ENCODE measurements at places on chromosomes 16 and 17.

GRCh38 chr17:72792771-72793170 lies 299.7 kb downstream of the SLC39A11 start:
- DNase-seq, result no peak
- H3K27ac ChIP-seq, result no peak overlapping the region
- H3K4me1 ChIP-seq, result no peaks in the 10 kb centered on the region
- H3K36me3 ChIP-seq, result no peaks in the 10 kb centered on the region
- no peak overlapping the region for H3K4me3 ChIP-seq
- no peaks in the 10 kb centered on the region for H3K27me3 ChIP-seq

DNA sequence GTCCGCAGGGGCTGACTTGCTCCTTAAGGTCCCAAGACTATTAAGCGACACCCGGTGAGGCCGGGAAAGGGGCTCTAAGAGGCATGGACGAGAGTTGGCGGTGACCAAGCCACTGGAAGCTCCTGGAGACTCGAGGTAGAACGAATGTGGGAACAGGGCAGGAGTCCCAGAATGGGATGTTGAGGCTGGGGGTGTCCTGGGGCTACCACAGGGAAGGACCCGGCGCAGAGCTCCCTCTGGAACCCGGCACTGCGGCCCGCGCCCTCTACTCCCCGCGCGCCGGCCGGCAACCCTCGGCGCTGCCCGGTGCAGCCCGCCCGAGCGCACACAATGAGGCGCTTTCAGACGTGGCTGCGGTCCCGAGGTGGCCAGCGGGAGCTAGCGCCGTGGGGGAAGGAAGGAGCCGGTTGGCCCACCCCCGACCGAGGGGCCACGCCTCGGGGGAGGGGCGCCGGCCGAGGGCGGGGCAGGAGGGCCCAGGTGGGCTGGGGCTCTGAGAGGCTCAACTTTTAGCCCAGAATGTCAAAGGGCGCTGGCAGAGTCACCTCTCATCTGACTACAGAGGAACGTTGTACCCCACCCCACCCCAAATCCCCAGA lies at the start of gene CHST6:
Gene CHST6, minus strand, starts transcription at position 366 of the 599 bp plus-strand sequence. CDS start 15,613 bp downstream, outside the sequence.
- DNase-seq, result no peak
- H3K4me1 ChIP-seq, result peaks cover 12% of the 10 kb centered on the region
- no peak within 1 kb of the TSS for H3K27ac ChIP-seq
- peak within 1 kb of the TSS; percentile 40 for H3K4me3 ChIP-seq

- no peak overlapping the region for H3K4me3 ChIP-seq
- H3K27me3 ChIP-seq, result no peaks in the 10 kb centered on the region
- no peak for DNase-seq
- no peaks in the 10 kb centered on the region for H3K36me3 ChIP-seq
Measured at GRCh38 chr16:22938647-22939046, 124.7 kb downstream of the HS3ST2 start.

DNA sequence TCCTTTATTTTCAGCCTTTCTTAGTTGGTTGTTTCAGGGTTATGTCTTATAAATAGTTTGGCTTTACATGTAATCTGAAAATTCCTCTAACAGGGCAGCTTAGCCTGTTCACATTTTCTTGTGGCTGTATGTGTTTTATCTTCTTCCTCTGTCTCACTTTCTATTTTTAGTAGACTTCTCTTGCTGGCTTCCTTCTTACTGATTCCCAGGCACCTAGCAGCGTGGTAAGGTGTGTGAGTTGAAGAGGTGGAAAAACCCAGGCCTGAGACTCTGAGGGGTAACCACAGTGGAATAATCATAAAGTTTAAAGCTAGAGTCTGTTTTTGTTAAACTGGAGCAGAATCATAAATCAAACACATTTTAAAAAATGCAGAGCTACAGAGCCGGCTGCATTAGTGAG lies 190.9 kb downstream of the LGALS9B start:
- no peaks in the 10 kb centered on the region for H3K36me3 ChIP-seq
- no peak overlapping the region for H3K4me3 ChIP-seq
- H3K4me1 ChIP-seq, result peaks cover 10% of the 10 kb centered on the region
- H3K27me3 ChIP-seq, result no peaks in the 10 kb centered on the region

GRCh38 chr17:41538565-41538991 lies 10.5 kb upstream of the KRT19 start:
- H3K4me1 ChIP-seq, result peaks cover 23% of the 10 kb centered on the region
- no peak for DNase-seq
- no peaks in the 10 kb centered on the region for H3K36me3 ChIP-seq
- no peak overlapping the region for H3K4me3 ChIP-seq

DNA sequence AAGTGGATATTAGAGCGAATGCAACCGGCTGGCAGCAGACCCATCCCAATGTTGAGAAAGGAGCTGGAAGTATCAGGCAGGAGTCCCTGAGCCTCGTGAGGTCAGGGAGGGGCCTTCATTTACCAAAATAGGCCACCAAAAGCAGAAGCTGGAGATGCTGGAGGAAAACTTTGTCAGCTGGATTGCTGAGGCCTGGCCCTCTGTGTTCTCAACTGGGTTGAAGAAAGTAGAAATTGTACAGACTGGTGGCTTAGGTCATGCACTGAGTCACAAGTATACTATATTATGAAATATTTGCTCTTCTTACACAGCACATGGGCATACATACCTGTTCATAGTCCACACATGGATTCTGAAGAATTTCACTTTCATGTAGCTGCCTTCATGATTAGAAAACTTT lies 23.2 kb upstream of the TEKT3 start:
- DNase-seq, result no peak
- H3K27me3 ChIP-seq, result no peaks in the 10 kb centered on the region
- H3K27ac ChIP-seq, result no peak overlapping the region
- no peak overlapping the region for H3K4me3 ChIP-seq
- H3K4me1 ChIP-seq, result no peaks in the 10 kb centered on the region

DNA sequence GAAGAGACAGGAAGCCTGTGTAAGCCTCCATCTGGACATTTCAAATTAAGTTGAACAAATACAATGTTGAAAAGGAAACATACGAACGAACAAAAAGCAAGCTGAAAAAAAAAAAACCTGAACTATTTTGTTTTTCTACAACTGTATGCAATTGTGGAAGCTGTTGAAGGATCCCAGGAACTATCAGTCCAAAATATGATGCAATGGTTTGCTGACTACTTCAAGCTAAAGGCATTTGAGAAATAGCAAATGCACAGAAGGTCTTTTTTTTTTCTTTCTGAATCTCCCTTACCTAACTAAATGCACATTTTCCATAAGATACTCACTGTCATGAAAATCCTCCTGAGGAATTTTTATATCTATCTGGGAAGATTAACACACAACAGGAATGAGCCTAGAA lies 40.2 kb downstream of the MAF start:
- no peaks in the 10 kb centered on the region for H3K4me1 ChIP-seq
- DNase-seq, result no peak
- H3K4me3 ChIP-seq, result no peak overlapping the region
- H3K27ac ChIP-seq, result no peak overlapping the region

GRCh38 chr16:73058221-73058615 lies 10.3 kb upstream of the ZFHX3 start:
- H3K27ac ChIP-seq, result peak overlapping the region; percentile 93
- no peak for DNase-seq
- peaks cover 38% of the 10 kb centered on the region for H3K4me1 ChIP-seq
- H3K36me3 ChIP-seq, result no peaks in the 10 kb centered on the region
- H3K4me3 ChIP-seq, result peak overlapping the region; percentile 54
- H3K27me3 ChIP-seq, result no peaks in the 10 kb centered on the region

- no peaks in the 10 kb centered on the region for H3K36me3 ChIP-seq
- H3K4me3 ChIP-seq, result no peak overlapping the region
- H3K27ac ChIP-seq, result no peak overlapping the region
- H3K4me1 ChIP-seq, result no peaks in the 10 kb centered on the region
- no peak for DNase-seq
- no peaks in the 10 kb centered on the region for H3K27me3 ChIP-seq
Measured at GRCh38 chr16:27792486-27793248, 242.7 kb downstream of the KATNIP start.

GRCh38 chr17:39737760-39738567 lies at the start of gene GRB7:
GRB7 (plus strand) TSS chr17:39737938; CDS start chr17:39742302, 4,364 bp downstream.
- peaks cover 47% of the 10 kb centered on the region for H3K4me1 ChIP-seq
- peak within 1 kb of the TSS; percentile 95 for H3K27ac ChIP-seq
- H3K4me3 ChIP-seq, result peak within 1 kb of the TSS; percentile 48
- no peaks in the 10 kb centered on the region for H3K27me3 ChIP-seq
